ENCODE measurements at places on chromosomes 3 and 15. TPM values are rescaled to one million over a fixed set of nuclear protein-coding genes. Genes with fewer than 3 reads are reported as not detected.

The ADAMTS7 gene
- 1.4 TPM for total RNA-seq

- no peak for DNase-seq
Observed at GRCh38 chr3:15556512-15556911, 35.0 kb upstream of the COLQ start.

- peak; percentile 87 for DNase-seq
Observed at GRCh38 chr3:50365080-50365841, 5.9 kb upstream of the TMEM115 start.

- no peak for DNase-seq
Observed at GRCh38 chr3:179732661-179733348, 80.0 kb downstream of the USP13 start.
